ENCODE measurements at places on chromosomes 1 and 21. TPM values are rescaled to one million over a fixed set of nuclear protein-coding genes. Genes with fewer than 3 reads are reported as not detected.

Gene SH3BGR
- not detected for total RNA-seq

Gene IRF6
- total RNA-seq, result 0.21 TPM

Gene PM20D1
- 0.55 TPM for total RNA-seq

Gene ABCG1
- 6.7 TPM for total RNA-seq

Gene KRTAP13-2
- total RNA-seq, result not detected

Gene FAF1
- 104 TPM for total RNA-seq

Gene CLEC20A
- total RNA-seq, result not detected

Gene GRIK1
- not detected for total RNA-seq

Gene OR2G6
- total RNA-seq, result not detected

Gene ASCL5
- total RNA-seq, result not detected

Gene COA6
- 40.0 TPM for total RNA-seq

Gene TENT5C
- 20.7 TPM for total RNA-seq

Gene CNR2
- total RNA-seq, result 3.4 TPM

Gene FOXD2
- total RNA-seq, result 0.31 TPM

Gene UQCRHL
- 2.8 TPM for total RNA-seq

Gene SPRR1A
- not detected for total RNA-seq

Gene LCE1B
- not detected for total RNA-seq

Gene ARHGEF16
- total RNA-seq, result not detected

Gene TIE1
- 0.53 TPM for total RNA-seq

Gene GCSAML
- not detected for total RNA-seq

Gene OR2L3
- not detected for total RNA-seq

Gene MEX3A
- total RNA-seq, result 0.05 TPM

Gene CIART
- 2.3 TPM for total RNA-seq

Gene SEMA4A
- 17.8 TPM for total RNA-seq

Gene F5
- total RNA-seq, result 1.6 TPM

Gene LBR
- total RNA-seq, result 226 TPM

Gene TMEM63A
- total RNA-seq, result 83.5 TPM

Gene OR2T11
- total RNA-seq, result not detected

Gene NCF2
- 9.2 TPM for total RNA-seq

Gene MAGOH
- total RNA-seq, result 83.1 TPM

Gene SLAMF8
- total RNA-seq, result 0.73 TPM

Measured in activated CD8-positive, alpha-beta T cell treated with anti-CD3 and anti-CD28 coated beads, Interleukin-2, amount 10 ng/mL, durations not matched to agents 7 days and 5 days (primary cell).